ENCODE measurements at places on chromosomes 5 and 9. TPM values are rescaled to one million over a fixed set of nuclear protein-coding genes. Genes with fewer than 3 reads are reported as not detected.

Gene CD74
- total RNA-seq, result 677 TPM

GRCh38 chr5:66343370-66344071 lies 199.4 kb downstream of the SREK1 start:
- H3K4me1 ChIP-seq, result no peaks in the 10 kb centered on the region
- H3K36me3 ChIP-seq, result no peaks in the 10 kb centered on the region
- H3K27me3 ChIP-seq, result no peaks in the 10 kb centered on the region
- no peak overlapping the region for H3K4me3 ChIP-seq

DNA sequence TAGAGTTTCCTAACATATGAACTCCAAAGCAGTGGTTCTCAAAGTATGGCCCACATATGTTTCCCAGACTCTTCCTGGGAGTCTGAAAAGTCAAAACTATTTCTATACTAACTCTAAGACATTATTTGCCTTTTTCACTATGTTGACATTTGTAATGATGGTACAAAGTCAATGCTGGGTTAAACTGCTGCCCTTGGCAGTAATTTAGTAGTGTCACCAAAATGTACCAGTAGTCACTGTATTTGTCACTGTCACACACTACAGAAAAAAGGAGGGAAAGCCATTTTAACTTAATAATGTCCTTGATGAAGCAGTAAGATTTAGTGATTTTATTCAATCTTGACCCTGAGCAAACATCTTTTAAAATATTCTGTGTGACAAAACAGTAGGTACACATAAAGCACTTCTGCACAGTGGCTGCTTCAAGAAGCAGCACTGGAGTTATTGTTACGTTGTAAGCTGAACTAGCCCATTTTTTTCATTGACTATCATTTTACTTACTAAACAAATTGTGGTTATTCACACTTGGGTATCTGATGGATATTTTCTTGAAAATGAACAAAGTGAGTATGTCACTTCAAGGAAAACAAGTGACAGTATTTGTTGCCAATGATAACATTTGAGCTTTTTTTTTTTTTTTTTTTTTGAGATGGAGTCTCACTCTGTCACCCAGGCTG lies 90.3 kb downstream of the NR6A1 start:
- H3K27ac ChIP-seq, result no peak overlapping the region
- no peak for DNase-seq
- no peaks in the 10 kb centered on the region for H3K36me3 ChIP-seq
- H3K4me1 ChIP-seq, result no peaks in the 10 kb centered on the region

Gene SH2D3C
- 34.8 TPM for total RNA-seq

Gene ZMAT2
- 41.4 TPM for total RNA-seq

DNA sequence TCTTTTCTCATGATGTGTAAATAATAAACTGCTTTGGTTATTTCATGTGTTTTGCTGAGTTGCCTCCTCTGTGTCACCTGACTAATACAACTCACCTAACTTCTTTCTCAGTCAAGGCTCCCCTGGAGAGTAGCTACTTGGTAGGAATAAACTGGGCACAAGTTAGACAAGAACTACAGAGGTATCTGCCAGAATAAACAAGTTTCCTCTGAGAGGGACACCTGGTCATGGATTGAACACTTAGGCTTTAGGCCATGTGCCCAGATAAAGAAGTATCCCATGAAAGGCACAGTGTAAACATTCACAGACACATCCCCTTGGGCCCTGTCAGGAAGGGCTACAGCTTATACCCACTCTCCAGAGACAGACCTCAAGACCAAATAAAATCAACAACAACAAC lies 532.5 kb downstream of the KIF4B start:
- no peaks in the 10 kb centered on the region for H3K27me3 ChIP-seq
- H3K36me3 ChIP-seq, result no peaks in the 10 kb centered on the region
- no peaks in the 10 kb centered on the region for H3K4me1 ChIP-seq
- no peak for DNase-seq
- H3K4me3 ChIP-seq, result no peak overlapping the region

DNA sequence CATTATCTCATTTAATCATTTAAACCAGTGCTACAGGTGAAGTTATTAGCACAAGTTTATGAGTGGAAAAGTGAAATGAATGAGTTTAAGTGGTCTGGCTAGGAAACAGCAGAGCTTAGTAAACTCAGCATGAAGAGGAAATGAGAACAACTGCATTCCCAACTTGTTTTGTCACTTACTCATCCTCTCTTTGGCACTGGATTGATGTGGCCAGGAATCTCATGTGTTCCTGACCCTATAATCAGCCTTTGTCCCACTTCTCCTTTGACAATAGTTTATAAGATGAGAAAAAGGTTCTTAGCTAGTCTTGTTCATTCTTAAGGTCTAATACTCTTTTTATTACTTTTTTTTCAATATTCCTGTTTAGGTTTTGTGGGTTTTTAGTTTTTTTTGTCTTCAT lies 559.2 kb upstream of the TLE4 start:
- H3K27me3 ChIP-seq, result no peaks in the 10 kb centered on the region
- H3K36me3 ChIP-seq, result no peaks in the 10 kb centered on the region
- no peaks in the 10 kb centered on the region for H3K4me1 ChIP-seq
- no peak overlapping the region for H3K27ac ChIP-seq
- no peak for DNase-seq

DNA sequence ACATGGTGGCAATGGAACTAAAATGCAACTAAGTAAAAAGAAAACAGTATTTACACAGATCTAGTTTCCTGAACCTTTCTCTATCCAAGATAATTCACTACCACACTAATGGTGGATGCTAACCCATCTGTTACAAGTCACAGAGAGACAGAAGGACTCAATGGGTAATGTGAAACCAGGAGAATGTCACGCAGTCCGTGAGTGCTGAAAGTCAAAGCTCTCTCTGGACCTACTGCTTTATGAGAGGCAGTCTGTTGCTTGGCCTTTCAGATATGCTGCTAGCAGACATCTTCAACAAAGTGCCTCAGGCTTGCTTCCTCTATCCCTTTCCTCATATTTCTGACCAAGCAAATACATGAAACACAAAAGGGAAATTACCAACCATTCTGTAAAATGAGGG lies 69.0 kb upstream of the GLRX start:
- no peak overlapping the region for H3K27ac ChIP-seq
- DNase-seq, result no peak
- H3K36me3 ChIP-seq, result peaks cover 12% of the 10 kb centered on the region
- H3K27me3 ChIP-seq, result no peaks in the 10 kb centered on the region
- peaks cover 2% of the 10 kb centered on the region for H3K4me1 ChIP-seq

- no peaks in the 10 kb centered on the region for H3K4me1 ChIP-seq
- no peak overlapping the region for H3K27ac ChIP-seq
- DNase-seq, result no peak
- no peak overlapping the region for H3K4me3 ChIP-seq
These were observed 15.4 kb upstream of the TNFSF8 start for GRCh38 chr9:114945616-114946412.

- no peak overlapping the region for H3K4me3 ChIP-seq
- H3K4me1 ChIP-seq, result no peaks in the 10 kb centered on the region
- no peaks in the 10 kb centered on the region for H3K27me3 ChIP-seq
- DNase-seq, result no peak
- H3K27ac ChIP-seq, result no peak overlapping the region
These were observed 1.3 kb upstream of the PDLIM4 start for GRCh38 chr5:132256086-132256782.

- peak; percentile 91 for DNase-seq
- no peaks in the 10 kb centered on the region for H3K27me3 ChIP-seq
- H3K36me3 ChIP-seq, result no peaks in the 10 kb centered on the region
- no peak overlapping the region for H3K27ac ChIP-seq
- no peak overlapping the region for H3K4me3 ChIP-seq
- H3K4me1 ChIP-seq, result no peaks in the 10 kb centered on the region
These were observed 25.3 kb upstream of the ENHO start for GRCh38 chr9:34547960-34548611.

DNA sequence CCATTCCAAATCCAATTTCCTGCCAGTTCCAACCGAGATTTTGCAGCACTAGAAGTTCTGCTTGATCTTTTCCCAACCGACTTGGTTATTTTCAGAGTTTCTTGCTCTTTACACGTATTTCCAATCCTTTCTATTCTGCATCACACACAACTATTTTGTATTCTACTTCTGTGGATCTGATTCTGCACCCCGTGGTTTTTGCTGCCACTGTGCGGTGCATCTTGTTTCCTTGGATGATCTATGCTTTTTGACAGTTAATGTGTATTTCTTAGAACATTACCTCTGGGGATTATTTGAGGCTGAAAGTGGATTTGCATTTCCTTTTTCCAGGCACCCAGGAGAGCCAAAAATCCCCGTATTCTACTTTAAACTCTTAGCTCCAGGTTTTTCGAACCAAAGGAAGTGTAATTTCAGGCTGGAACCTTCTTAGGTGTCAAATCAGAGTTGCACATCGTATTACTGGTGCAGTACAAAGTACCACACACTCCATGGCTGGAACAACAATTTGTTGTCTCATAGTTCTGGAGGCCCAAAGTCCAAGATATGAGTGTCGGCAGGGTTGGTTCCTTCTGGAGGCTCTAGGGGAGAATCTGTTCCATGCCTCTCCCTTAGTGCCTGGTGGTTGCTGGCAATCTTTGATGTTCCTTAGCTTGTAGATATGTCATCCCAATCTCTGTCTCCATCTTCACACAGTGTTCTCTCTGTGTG lies 14.7 kb upstream of the SARDH start:
- no peak overlapping the region for H3K27ac ChIP-seq
- H3K27me3 ChIP-seq, result no peaks in the 10 kb centered on the region
- H3K4me1 ChIP-seq, result no peaks in the 10 kb centered on the region
- H3K36me3 ChIP-seq, result no peaks in the 10 kb centered on the region
- DNase-seq, result no peak

- no peaks in the 10 kb centered on the region for H3K27me3 ChIP-seq
- no peaks in the 10 kb centered on the region for H3K36me3 ChIP-seq
- H3K4me1 ChIP-seq, result no peaks in the 10 kb centered on the region
- no peak overlapping the region for H3K27ac ChIP-seq
- DNase-seq, result no peak
- no peak overlapping the region for H3K4me3 ChIP-seq
These were observed 28.2 kb downstream of the WDR41 start for GRCh38 chr5:77463905-77464304.

Gene SLC25A2
- 0.69 TPM for total RNA-seq

- H3K27ac ChIP-seq, result no peak overlapping the region
- no peaks in the 10 kb centered on the region for H3K4me1 ChIP-seq
- no peak overlapping the region for H3K4me3 ChIP-seq
- no peak for DNase-seq
- no peaks in the 10 kb centered on the region for H3K27me3 ChIP-seq
- H3K36me3 ChIP-seq, result no peaks in the 10 kb centered on the region
These were observed 22.6 kb downstream of the CENPH start for GRCh38 chr5:69212022-69212421.

- H3K27me3 ChIP-seq, result no peaks in the 10 kb centered on the region
- H3K27ac ChIP-seq, result no peak overlapping the region
- H3K36me3 ChIP-seq, result no peaks in the 10 kb centered on the region
These were observed 114.4 kb downstream of the SEC61B start for GRCh38 chr9:99336531-99336930.

GRCh38 chr9:126516561-126516935 lies 97.2 kb upstream of the LMX1B start:
- H3K27me3 ChIP-seq, result no peaks in the 10 kb centered on the region
- no peak overlapping the region for H3K4me3 ChIP-seq
- H3K36me3 ChIP-seq, result no peaks in the 10 kb centered on the region
- no peak for DNase-seq

GRCh38 chr9:98575379-98576346 lies 133.1 kb downstream of the GABBR2 start:
- DNase-seq, result no peak
- H3K36me3 ChIP-seq, result no peaks in the 10 kb centered on the region
- H3K27ac ChIP-seq, result no peak overlapping the region

Gene CCNO
- total RNA-seq, result 0.54 TPM

Gene NXNL2
- 0.78 TPM for total RNA-seq

DNA sequence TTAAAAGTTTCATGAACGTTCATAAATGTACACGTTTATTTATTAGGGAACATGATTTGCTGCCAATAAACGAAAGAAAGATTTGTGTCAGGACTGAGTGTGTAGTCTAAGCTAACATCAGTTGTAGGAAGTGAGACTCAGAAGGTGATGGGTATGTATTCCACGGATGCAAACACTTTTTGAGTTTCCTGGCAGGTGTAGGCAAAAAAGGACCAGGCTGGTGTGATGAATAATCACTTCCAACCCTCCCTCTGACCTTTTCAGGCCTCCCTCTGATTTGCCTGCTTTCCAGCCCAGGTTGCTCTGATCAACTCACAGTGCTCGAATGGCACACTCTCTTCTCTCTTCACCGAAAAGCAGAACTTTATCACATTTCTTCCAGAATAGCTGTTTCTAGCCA lies 51.8 kb downstream of the BASP1 start:
- peaks cover 2% of the 10 kb centered on the region for H3K36me3 ChIP-seq
- no peak for DNase-seq
- H3K27ac ChIP-seq, result no peak overlapping the region
- H3K4me1 ChIP-seq, result peaks cover 2% of the 10 kb centered on the region
- H3K27me3 ChIP-seq, result no peaks in the 10 kb centered on the region
- H3K4me3 ChIP-seq, result no peak overlapping the region

GRCh38 chr5:82466986-82467561 lies 188.9 kb upstream of the RPS23 start:
- peak; percentile 54 for DNase-seq
- peak overlapping the region; percentile 43 for H3K27ac ChIP-seq
- no peaks in the 10 kb centered on the region for H3K36me3 ChIP-seq

Gene ADGRD2
- not detected for total RNA-seq

DNA sequence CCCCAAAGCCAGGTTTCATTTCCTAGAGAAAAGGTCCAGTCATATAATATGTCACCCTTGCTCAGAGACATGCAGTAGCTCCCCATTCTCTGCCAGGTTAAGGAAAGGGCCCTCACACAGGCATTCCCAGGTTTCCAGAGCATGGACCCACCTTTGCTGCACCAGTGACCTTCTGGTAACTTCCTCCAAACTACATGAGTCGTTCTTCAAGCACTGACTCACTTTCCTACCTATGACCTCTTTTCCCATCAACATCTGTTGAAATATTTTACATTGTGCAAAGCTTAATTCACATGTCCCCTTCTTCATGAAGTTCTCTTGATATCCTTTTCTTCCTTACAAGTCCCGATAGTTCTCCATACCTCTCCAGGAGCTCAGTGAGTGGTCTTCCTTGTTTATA lies 25.9 kb downstream of the SH3TC2 start:
- H3K4me3 ChIP-seq, result no peak overlapping the region
- DNase-seq, result no peak
- no peaks in the 10 kb centered on the region for H3K36me3 ChIP-seq
- no peak overlapping the region for H3K27ac ChIP-seq
- H3K27me3 ChIP-seq, result no peaks in the 10 kb centered on the region
- no peaks in the 10 kb centered on the region for H3K4me1 ChIP-seq

DNA sequence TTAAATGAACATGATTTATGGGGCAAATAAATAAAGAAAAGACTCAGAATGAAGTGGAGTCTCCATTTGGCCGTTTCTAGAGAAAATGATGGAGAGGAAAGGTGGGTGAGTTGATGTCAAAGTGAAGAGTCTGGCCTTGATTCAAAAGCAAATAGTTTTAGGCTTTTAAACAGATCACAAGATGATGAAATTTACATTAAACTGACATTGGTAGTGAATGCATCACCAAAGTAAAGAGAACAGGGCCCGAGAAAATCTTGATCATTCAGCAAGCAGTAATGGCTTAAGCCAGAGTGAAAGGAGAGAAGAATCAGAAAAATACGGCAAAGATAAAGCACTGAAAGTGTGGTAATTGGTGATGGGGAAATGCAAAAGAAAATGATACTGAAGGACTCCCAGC lies 460.0 kb upstream of the SGCD start:
- H3K4me3 ChIP-seq, result no peak overlapping the region
- no peak for DNase-seq
- no peaks in the 10 kb centered on the region for H3K4me1 ChIP-seq
- no peaks in the 10 kb centered on the region for H3K27me3 ChIP-seq
- no peak overlapping the region for H3K27ac ChIP-seq

- no peak overlapping the region for H3K4me3 ChIP-seq
- H3K27me3 ChIP-seq, result no peaks in the 10 kb centered on the region
- no peaks in the 10 kb centered on the region for H3K4me1 ChIP-seq
- DNase-seq, result no peak
- H3K27ac ChIP-seq, result no peak overlapping the region
These were observed 68.2 kb upstream of the SPTLC1 start for GRCh38 chr9:92183449-92183848.
